ENCODE measurements at places on chromosomes 11 and 22. TPM values are rescaled to one million over a fixed set of nuclear protein-coding genes. Genes with fewer than 3 reads are reported as not detected.

- H3K4me1 ChIP-seq: peaks cover 4% of the 10 kb centered on the region
- no peak for DNase-seq
- H3K27ac ChIP-seq: peak overlapping the region; percentile 15
- H3K27me3 ChIP-seq: no peaks in the 10 kb centered on the region
These were observed 5.2 kb downstream of the IGSF9B start for GRCh38 chr11:133951327-133952198.

GRCh38 chr22:32606181-32606580, 131.6 kb downstream of the FBXO7 start:
- no peak for DNase-seq
- H3K27me3 ChIP-seq: no peaks in the 10 kb centered on the region
- H3K27ac ChIP-seq: no peak overlapping the region
- H3K4me3 ChIP-seq: no peak overlapping the region

- no peaks in the 10 kb centered on the region for H3K4me1 ChIP-seq
- no peak for DNase-seq
- no peak overlapping the region for H3K4me3 ChIP-seq
- no peaks in the 10 kb centered on the region for H3K27me3 ChIP-seq
These were observed 30.6 kb downstream of the OR2AT4 start for GRCh38 chr11:75066061-75066460.

GRCh38 chr22:30685178-30685577, 9.5 kb upstream of the OSBP2 start:
- no peak overlapping the region for H3K4me3 ChIP-seq
- no peaks in the 10 kb centered on the region for H3K27me3 ChIP-seq
- H3K27ac ChIP-seq: no peak overlapping the region
- H3K36me3 ChIP-seq: no peaks in the 10 kb centered on the region

The UPK3A gene
- not detected for total RNA-seq
